Stimulated activated CD8-positive, alpha-beta memory T cell treated with anti-CD3 and anti-CD28 coated beads, Interleukin-4, amount 100 ng/mL, for 4 hours (primary cell): ENCODE measurements at places on chromosomes 13 and 19.

DNA sequence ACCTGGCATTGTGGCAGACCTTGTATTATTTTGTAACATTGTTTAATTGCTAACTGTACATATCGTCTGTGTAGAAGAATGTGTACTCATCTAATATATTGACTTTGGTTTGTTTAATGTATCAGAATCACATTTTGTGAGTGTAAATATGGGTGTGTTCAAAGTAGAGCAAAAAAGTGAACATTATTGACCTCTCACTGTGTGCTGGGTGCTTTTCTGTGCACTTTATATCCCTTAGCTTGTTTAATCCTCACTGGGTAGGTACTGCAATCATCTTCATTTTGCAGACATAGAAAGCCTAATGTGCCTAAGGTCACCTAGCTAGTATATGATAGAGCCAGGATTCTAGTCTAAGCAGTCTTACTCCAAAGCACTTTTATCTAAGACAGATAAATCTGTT is 245.1 kb downstream of the MAB21L1 start:
- DNase-seq = no peak

GRCh38 chr19:48487948-48488347 is 18.8 kb downstream of the CYTH2 start:
- DNase-seq = no peak

DNA sequence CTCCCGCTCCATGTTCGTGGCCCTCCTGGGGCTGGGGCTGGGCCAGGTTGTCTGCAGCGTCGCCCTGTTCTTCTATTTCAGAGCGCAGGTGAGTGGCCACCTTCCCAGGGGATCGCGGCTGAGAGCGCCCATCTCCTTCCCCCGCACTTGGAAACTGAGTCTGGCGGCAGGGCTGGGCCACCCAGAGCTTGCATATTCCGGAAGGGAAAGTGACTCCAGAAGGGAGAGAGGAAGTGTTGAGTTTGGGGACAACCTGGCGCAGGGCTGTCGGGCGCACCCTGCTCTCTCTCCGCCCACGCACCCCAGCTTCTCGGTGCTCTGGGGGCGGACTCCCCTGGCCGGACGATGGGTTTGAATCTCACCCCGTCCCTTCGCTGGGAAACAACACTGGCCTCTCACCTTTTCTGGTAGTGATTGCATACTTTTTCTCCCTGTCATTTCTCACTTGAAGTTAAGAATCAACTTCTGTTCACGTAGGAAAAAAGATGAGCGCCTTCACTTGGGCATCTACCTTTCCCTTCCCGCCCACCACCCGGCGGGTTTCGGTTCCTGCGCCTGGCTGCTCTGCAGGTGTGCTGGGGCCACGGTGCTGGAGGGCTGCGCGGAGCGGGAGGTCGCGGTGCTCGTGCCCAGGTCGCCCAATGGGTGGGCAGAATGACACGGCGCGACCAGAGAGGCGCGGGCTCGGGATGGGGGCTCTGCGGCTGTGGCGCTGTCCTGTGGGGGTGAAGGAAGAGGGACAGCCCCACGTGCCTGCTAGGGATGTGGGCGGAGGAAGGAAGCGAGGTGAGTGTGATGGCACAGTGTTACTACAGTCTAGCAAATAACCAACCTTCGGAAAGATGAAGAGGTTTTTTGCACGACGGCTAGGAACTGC is 721 bp downstream of the TNFSF11 start:
- peak; percentile 47 for DNase-seq

DNA sequence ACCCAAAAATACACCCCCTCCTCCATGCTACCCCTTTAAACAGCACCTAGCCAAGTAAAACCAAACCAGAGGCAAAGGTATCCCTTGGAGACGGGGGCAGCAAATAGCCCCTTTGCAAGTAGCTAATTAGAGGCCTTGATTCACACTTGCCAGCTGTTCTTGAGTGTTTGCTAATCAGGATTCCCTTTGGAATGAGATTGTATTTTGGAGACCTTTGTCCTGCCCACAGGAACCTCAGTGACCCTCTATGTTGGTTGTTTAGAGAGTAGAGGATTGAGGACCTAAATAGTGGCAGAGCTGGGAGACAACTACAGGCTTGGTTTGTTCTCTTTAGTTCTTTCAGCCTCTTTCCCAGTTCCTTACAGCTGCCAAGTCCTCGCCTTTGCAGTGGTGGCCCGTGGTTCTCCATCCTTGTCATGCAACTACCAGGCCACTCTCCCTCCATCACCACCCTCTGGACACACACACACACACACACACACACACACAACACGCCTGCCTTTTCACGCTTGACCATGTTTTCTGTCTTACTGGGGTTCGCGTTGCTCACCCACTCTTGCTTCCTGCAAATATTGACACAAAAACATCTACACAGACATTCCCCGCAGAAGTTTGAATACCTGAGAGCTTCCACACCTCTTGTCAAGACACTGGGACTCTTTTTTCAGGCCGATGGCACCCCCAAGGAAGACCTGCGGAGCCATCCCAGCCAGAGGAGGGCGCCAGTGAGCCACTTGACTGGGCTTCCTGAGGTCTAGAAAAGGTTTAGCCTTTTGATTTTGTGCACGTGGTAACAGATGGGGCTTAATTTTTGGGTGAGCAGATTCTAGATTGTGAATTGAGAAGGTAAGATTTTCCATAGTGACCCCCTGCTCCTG is 80.0 kb upstream of the GPR183 start:
- peak; percentile 64 for DNase-seq

GRCh38 chr13:29963089-29963488 is 112.7 kb upstream of the UBL3 start:
- no peak for DNase-seq

GRCh38 chr19:5541456-5541855 is 26.3 kb downstream of the TINCR start:
- no peak for DNase-seq

DNA sequence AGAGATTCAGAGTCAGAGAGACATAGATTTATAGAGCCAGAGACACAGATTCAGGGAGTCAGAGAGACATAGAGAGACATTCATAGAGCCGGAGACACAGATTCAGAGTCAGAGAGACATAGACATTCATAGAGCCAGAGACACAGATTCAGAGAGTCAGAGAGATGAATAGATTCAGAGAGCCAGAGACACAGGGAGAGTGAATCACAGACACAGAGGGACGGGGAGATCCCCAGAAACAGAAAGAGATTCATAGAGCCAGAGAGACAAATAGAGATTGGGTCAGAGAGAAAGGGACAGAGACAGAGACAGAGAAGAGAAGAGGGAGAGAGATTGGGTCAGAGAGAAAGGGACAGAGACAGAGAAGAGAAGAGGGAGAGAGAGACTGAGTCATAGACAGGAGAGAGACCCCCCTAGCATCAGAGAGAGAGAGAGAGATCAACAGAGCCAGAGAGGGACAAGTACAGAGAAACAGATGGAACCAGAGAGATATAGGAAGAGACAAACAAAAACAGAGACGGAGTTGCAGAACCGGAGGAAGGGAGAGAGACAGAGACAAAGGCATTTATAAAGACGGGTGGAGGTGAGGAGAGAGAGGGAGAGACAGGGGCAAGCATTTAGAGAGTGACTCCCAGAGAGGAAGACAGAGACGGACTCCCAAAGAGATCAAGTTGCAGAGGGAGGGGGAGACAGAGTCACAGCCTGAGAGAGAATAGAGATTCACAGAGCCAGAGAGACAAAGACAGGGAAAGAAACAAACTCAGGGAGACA is 1.1 kb upstream of the PRKCG start:
- no peak for DNase-seq

- DNase-seq = no peak
Measured at GRCh38 chr19:2574478-2574931, 98.6 kb downstream of the GADD45B start.

GRCh38 chr13:110499621-110500281 is 61.8 kb downstream of the RAB20 start:
- DNase-seq = no peak

GRCh38 chr19:5313307-5313706 is 27.3 kb downstream of the PTPRS start:
- DNase-seq = no peak

DNA sequence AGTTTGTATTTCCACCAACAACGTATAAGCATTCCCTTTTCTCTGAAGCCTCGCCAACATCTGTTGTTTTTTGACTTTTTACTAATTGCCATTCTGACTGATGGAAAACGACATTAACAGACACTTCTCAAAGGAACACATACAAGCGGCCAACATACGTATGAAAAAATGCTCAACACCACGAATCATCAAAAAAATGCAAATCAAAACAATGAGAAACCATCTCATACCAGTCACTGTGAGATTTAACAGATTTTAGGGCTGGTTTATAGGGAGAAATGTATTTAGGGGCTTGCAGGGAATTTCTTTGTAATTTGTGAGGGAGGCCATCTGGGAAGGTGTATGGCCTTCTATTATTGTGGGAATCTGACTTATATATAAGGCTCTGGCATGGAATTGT is 2.8 kb upstream of the DZIP1 start:
- no peak for DNase-seq

GRCh38 chr13:50917572-50917971 is 8.0 kb downstream of the RNASEH2B start:
- DNase-seq = no peak

- DNase-seq = no peak
Measured at GRCh38 chr19:33240181-33240771, 14.6 kb upstream of the SLC7A10 start.

DNA sequence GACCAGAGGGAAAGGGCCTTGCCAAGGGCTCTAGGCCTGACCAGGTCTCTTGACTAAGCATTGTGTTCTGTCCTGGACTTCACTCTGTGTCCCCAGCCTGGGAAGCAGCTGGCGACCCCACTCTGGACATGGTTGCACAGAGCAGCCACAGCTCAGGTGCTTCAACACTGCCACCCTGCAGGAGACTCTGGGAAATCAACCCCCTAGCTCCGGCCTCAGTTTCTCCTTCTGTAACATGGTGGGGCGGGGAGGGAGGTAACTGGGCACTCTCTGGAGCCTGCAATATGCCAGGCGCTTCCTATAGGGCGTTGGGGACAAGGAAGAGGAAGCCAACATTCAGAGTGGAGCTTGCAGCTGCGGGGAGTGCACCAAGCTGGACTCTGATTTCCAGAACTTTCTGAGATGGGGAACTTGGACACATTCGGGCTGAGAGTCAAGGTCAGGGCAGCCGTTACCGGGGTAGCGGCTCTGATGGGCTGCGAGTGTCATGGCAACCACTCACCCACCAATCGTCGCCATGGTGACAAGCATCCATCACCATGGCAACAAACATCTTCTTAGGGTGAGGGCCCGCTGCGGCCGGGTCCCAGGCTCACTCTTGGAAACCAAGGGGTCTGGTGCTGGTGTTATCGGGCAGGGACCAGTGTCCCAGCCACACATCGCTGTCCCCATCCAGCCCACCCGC is 12.8 kb downstream of the F2RL3 start:
- no peak for DNase-seq

GRCh38 chr13:49098771-49099512 is 121.2 kb upstream of the MLNR start:
- no peak for DNase-seq

DNA sequence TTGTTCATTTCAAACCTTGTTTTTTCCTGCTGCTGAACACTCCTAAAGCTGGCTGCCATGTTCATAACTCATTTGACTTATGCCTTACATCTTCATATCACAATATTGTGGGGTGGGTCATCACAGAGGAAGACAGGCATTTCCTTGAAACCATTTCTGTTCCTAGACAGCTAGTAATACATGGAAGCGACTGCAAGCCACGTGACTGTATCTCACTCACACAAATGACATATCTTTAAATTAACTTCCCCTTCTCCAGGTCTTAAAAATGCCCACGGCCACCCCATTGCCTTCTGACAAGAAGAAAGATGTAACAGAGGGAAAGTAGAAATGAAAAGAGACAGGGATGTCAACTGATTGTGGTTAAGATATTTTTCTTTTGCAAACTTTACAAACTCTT is 236.8 kb downstream of the LMO7 start:
- DNase-seq = no peak

GRCh38 chr19:46411088-46411924 is 2.1 kb downstream of the CCDC8 start:
- no peak for DNase-seq

- DNase-seq = no peak
Measured at GRCh38 chr13:113806104-113806471, 47.1 kb downstream of the TMEM255B start.
